ENCODE measurements at places on chromosomes 2 and 18.
A peak's percentile ranks its signal among the peaks of the same experiment; 100 is the strongest.

GRCh38 chr2:105611811-105612424 lies 132.8 kb upstream of the NCK2 start:
- no peak for DNase-seq

DNA sequence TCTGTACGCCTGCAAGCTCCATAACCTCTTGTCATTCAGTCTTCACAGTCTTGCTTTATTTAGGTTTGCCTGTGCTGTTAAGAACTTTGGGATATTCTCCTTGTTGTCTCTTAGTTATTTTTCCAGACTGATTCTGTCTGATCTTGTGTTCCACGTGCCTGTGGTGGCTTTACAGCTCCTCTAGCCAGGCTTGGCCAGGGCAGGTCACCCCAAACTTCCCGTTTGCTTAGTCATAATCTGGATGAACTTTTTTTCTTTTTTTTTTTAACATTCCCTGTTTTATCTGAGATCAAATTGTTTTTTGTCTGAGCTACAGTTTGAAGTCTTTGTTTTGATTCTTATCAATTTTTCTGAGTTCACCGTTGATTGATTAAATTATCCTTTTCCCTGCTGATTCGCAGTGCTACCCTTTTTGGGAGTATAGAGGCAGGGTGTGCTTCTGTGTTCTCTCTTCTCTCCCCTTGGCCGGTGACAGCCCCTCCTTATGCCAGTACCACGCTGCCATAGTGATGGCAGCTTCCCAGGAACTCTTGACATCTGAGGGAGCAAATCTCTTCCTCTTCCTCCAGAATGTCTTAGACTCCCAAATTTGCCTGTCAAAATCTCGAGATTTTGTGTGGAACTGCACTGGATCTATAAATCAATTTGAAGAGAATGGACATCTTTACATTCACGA lies 2.5 kb downstream of the SP100 start:
- no peak for DNase-seq

DNA sequence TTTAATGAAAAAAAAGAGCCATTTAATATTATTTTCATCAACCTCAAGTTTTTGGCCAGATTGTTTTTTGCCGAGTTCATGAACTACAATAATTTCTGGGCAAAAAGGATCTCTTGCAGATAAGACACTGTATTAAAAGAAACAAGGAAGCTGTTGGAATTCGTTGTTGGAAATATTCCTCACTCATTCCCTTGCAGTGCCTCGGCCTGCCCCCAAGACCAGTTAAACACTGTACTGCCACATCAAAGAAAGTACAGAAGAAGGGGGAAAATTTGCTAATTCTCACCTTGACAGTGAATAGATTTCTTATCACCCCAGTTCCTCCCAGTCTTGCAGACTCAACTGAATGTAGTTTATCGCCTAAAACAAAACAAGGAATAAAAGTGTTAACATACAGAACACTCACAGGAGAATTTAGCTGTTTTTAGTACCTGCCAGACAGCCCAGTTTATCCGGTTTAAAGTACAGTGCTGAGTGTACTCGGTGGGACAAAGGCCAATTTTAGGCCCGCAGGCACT lies 1.2 kb downstream of the IDH1 start:
- no peak for DNase-seq

DNA sequence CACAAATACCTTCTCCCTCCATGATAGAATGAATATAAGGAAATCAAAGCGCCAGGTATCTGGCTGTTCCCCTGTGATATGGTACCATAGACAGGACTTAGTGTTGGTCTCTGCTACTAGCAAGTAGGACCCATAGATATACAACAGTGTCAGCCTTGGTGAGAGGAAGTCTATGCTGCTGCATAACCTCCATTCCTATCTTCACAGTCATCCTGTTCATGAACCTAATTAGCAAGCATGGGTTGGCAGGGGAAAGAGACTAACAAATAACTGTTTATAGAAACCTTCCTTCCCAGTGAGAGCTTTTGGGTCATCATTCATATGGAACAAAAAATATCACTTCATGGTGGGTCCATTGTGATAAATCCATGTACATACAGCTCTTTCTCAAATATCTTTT lies 188.9 kb upstream of the FAM98A start:
- DNase-seq, result no peak

- no peak for DNase-seq
These were observed 2.4 kb upstream of the CLEC4F start for GRCh38 chr2:70822843-70823242.

- DNase-seq, result no peak
These were observed 36.5 kb downstream of the CAB39 start for GRCh38 chr2:230749111-230749510.

DNA sequence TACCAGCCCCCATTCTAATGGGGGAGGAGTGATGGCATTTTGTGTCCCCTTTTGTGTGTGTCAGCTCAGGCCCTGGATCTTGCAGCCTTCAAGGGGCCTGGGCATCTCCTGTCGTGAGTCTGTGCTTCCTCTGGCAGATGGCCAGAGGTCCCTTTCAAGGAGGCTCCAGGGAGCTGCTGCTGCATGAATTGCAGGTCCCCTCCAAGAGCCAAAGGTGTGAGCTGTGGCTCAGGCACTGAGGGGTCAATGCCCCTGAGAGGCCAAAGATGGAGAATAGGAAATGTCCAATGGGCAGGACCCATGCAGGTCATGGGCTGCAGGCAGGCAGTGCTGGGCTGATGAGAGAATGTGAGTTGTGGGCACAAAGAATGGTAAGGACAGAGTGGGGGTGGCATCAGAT lies 10.4 kb downstream of the MAB21L4 start:
- no peak for DNase-seq

DNA sequence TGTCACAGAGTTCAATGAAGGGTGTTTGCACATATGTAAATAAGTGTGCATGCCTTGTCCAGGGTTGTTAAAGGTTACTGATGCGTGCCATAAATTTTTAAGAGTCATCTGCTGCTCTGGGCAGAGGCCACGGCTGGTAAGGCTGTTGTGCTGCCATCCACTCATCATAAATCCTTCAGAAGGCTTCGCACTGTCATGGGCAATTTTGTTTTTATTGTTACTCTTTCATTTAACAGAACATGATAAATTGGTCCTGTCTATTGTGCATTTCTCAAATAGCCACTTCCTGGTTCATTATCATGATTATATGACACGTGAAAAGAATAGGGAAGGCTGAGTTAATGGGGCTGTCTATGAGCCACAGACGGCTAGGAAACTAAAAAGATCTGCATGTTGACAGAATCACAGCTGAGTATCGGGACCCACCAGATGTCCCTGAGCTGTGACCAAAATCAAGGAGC lies 634.3 kb upstream of the SOX11 start:
- no peak for DNase-seq

GRCh38 chr2:47088371-47089082 lies 66.6 kb downstream of the STPG4 start:
- peak; percentile 73 for DNase-seq

- no peak for DNase-seq
These were observed 76.0 kb downstream of the CAB39 start for GRCh38 chr2:230788554-230789175.

DNA sequence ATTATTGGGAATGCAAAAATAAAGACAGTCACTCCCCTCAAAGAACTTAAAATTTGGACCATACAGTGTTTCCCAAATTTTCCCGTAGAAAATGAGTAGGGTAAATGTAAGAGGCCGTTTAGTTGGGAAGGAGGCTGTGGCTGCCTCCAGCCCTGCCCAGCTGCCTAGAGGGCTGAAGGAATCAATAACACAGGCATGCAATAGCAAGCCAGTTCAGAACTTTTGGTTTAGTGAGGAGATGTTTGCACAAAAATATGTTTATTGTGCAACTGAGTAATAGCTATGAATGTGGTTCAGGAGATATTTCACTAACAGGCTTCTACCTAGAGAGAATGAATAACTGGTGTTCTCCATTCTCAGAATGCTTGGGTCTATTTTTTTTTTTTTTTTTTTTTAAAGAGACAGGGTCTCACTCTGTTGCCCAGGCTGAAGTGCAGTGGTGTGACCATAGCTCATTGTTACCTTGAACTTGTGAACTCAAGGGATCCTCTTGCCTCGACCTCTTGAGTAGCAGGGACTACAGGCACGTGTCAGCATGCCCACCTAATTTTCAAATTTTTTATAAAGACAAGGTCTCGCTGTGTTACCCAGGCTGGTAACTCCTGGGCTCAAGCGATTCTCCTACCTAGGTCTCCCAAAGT lies 23.6 kb downstream of the UGP2 start:
- DNase-seq, result no peak
